ENCODE measurements at places on chromosomes 5 and 9. TPM values are rescaled to one million over a fixed set of nuclear protein-coding genes. Genes with fewer than 3 reads are reported as not detected.

CRB2 gene
- polyA plus RNA-seq: 4.0 TPM

FBXL7 gene
- 25.9 TPM for polyA plus RNA-seq

TSSK1B gene
- polyA plus RNA-seq: 0.08 TPM

BAAT gene
- polyA plus RNA-seq: 0.09 TPM

PCSK5 gene
- polyA plus RNA-seq: 5.6 TPM

PCDHA11 gene
- 6.5 TPM for polyA plus RNA-seq

PCDHGB3 gene
- polyA plus RNA-seq: 1.9 TPM

EGFL7 gene
- 53.4 TPM for polyA plus RNA-seq

Measured in H1 (cell line).